Right lung (tissue), 10 donors: ENCODE measurements at places on chromosomes 12 and 14.

GRCh38 chr12:111570084-111570961 lies 28.8 kb downstream of the ATXN2 start:
- DNase-seq: no peak

GRCh38 chr12:14845350-14845750 lies 2.0 kb upstream of the ART4 start:
- no peak for DNase-seq

- DNase-seq: no peak
These were observed 433.3 kb downstream of the PRKD1 start for GRCh38 chr14:29494312-29494711.

DNA sequence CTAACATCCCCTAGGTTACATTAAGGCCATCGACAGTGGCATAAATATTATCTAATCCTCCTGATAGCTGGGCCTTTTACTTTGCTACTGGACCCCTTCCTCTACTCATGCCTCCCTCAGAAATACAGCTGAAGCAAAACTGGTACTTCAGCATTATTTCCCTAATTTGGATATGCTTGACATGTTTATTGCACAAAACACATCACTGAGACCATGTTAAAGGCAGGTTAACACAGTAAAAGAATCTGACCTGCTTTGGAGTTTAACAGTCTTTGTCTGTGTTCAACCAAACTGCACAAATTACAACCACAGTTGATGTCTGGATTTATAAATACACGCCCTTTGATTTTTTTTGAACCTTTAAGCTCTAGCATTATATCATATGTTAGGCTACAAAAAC lies 156.6 kb downstream of the FOXA1 start:
- no peak for DNase-seq
